ENCODE measurements at places on chromosomes 11 and 22. TPM values are rescaled to one million over a fixed set of nuclear protein-coding genes. Genes with fewer than 3 reads are reported as not detected.

MMP8 gene
- polyA plus RNA-seq, result not detected

FDXACB1 gene
- 5.6 TPM for polyA plus RNA-seq

OR5B21 gene
- not detected for polyA plus RNA-seq

OVOL1 gene
- 12.8 TPM for polyA plus RNA-seq

CRYBB2 gene
- polyA plus RNA-seq, result 0.38 TPM

ACTN3 gene
- 0.53 TPM for polyA plus RNA-seq
